ENCODE measurements at places on chromosomes 12 and 14.

DNA sequence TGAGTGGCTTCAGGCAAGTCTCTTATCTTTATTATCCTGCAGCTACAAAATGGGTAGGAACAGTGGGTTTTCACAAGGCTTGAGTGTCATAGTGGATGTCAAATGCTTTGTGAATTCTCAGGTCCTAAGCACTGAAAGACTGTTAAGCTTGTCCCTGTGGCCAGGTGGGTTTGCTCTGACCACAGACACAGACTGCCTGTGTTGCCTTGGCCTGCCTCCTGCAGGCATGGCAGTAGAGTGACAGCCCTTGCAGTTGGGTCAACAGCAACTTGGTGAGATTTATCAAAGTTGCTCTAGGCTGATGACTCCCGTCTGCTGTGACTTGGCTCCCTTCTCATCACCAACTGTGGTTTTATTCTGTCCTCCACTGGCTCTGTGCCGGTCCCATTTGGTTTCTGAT lies 520.0 kb upstream of the CCDC196 start:
- no peak for DNase-seq

- DNase-seq: no peak
These were observed 75.5 kb upstream of the GTF2A1 start for GRCh38 chr14:81295958-81296923.

- DNase-seq: no peak
These were observed 12.4 kb downstream of the DUSP16 start for GRCh38 chr12:12550277-12550676.

GRCh38 chr12:132196038-132196872 lies 52.0 kb downstream of the NOC4L start:
- no peak for DNase-seq

DNA sequence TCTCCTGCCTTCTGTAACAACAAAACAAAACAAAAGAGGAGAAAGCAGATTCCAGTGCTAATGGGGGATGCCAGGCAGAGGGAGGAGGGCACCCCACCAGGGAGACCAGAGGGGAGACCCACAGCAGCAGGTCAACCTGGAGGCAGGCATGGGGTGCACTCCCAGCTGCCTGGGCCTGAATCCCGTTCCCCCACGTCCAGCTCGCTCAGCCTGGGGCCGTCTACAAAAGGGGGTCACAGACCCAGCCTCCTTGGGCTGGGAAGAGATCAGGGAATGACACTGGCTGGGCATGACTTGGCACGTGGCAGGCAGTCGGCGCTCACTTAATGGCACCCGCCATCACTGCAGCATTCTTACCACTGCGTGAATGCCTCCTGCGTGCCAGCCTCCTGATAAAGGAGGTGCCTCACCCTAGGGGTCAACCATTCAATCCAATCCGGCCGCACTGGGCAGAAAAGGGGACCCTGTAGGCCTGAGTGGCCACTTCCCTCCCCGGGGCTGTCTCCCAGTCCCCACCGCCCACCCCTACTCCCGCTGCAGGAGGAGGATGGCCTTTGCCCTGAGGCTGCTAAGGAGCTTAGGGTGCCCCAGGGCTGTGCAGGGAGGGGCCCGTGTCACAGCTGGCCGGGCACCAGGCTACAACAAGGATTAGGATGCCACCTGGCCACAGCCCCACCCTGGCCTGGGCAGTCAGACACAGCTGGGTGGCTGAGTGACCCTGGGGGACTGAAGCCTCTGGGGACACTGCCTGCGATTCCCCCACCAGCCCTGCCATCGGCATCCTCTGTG lies 87.5 kb downstream of the NCOR2 start:
- DNase-seq: no peak

- no peak for DNase-seq
These were observed 805 bp upstream of the CRACR2A start for GRCh38 chr12:3753544-3754284.

- DNase-seq: peak; percentile 63
These were observed 456.7 kb upstream of the SEL1L start for GRCh38 chr14:81990312-81990761.

DNA sequence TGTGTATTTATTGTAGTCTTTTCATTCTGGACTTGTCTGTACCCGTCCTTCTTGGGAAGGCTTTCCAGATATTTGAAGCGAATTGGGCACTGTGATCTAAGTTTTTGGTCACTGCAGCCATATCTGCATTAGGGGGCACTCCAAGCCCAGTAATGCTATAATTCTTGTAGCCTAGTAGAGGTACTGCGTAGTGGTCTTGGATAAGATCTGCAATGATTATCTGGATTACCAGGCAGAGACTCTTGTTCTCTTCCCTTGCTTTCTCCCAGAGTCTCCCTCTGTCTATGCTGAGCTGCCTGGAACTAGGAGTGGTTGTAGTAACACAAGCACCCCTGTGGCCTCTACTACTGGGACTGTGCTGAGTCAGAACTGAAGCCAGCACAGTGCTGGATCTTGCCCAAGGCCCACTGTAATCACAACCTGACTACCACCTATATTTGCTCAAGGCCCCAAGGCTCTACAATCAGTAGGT lies 30.0 kb downstream of the SLC38A2 start:
- DNase-seq: no peak

DNA sequence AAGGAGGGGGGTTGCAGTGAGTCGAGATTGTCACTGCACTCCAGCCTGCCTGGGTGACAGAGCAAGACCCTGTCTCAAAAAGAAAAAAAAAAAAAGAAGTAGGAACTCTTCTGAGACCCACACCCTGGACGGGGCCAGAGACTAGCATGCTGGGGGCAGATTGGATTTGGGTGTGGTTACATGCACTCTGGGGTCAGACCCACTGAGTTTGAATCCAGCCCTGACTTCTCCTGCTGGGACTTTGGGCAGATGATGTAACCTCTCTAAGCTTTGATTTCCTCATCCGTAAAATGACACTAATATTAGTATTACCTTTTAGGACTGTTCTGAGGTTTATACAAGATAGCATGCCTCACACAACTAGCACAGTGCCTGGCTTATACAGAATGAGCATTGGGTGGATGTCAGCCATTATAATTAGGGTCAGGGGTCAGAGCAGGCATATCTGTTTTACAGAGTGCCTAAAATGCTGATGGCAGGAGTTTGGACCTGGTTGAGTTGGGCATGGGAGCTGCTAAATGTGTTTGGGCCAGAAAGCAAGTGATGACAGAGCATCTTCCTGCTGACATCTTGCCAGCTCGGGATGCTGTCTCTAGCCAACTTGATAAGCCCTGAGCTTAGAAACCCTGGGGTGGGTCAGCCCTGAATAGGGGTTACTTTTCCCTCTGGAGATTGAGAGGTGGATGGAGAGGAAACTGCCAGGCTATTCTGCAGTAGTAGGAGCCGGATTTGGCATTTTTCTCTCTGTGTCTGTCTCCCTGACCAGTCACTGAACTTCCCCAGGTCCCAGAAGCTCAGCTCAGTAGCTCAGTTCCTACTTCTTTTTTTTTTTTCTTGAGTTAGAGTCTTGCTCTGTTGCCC lies 15.5 kb downstream of the TPCN1 start:
- DNase-seq: no peak

- no peak for DNase-seq
These were observed 137.8 kb upstream of the FRMD6 start for GRCh38 chr14:51513933-51514332.

GRCh38 chr12:89671469-89671868 lies 37.2 kb downstream of the ATP2B1 start:
- DNase-seq: no peak

- no peak for DNase-seq
These were observed 36.7 kb downstream of the LRTM2 start for GRCh38 chr12:1857086-1857485.

DNA sequence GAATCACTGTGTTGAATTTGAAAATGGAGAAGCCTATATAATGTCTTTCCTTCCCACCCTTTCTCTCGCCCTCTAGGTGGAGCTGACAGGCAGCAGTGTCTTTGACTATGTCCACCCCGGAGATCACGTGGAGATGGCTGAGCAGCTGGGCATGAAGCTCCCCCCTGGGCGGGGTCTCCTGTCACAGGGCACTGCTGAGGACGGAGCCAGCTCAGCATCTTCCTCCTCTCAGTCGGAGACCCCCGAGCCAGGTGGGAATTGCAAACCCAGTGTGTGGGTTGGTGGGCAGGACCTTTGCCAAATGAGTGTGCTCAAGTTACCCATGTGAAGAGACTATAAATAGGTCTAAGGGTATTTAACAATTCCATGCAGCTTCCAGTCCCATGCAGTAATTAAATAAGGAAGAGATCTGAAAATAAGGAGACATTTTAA lies 274.7 kb downstream of the EGLN3 start:
- DNase-seq: peak; percentile 39

DNA sequence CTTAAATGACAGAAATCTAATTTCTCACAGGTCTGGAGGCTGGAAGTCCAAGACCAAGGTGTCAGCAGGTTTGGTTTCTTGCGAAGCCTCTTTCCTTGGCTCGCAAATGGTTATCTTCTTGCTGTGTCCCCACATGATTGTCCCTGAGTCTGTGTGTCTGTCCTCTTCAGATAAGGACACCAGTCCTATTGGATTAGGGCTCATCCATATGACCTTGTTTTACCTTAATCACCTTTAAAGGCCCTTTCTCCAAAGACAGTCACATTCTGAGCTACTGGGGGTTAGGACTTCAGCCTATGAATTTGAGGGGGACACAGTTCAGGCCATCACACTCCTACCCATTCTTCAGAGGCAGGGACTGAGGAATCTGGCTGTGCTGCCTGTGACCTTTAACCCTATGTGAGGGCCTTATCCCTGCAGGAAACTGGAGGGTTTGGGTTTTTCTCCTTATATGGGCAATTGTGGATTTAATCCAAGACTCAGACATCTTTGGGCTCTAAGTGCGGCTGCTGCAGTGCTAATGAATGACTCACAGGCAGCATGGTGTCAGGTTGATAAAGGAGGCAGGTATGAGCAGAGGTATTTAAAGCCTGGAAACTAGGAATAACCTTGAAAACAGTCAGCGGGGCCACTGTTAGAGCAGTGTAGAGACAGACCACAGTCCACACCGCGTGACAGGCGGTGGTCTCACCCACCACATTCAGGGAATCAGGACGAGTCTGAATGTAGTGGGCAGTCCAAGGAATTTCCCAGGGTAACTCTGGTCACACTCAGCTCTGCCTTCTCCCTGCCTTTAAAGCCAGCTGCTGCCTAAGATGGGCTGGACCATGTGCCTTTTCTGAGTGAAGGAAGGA lies 10.2 kb downstream of the TPCN1 start:
- DNase-seq: no peak

DNA sequence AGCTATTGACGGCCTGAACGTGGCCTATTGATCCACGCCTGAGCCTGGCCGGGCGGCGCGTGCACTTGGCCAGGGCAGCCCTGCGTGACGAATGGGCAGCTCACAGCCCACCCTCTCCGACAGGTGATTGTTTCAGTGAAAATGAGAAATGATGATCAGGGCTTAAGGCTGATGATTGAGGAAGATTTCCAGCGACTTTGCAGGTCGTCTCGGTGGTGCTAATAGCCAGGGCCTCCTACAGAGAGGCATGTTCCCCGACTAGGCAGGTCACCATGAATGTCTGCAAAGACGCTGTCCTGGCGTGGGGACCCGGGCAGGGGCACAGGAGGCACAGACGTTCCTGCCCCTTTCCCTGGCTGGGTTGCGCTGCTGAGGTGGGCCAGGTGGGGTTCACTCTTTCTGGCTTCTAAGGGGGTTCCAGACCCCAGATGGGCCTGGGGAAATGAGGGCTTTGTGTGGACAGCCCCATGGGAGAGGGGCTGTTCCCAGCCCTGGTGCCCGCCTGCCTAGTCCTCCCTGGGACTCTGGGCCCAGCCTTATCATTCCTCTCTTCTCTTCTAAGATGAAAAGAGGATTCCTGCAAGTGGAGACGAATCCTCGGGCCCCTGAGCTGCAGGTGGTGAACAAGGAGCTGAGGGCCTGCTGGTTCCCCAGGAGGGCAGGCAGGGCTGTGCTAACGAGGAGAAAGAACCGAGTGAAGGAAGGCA lies 157.4 kb downstream of the KIF26A start:
- no peak for DNase-seq

DNA sequence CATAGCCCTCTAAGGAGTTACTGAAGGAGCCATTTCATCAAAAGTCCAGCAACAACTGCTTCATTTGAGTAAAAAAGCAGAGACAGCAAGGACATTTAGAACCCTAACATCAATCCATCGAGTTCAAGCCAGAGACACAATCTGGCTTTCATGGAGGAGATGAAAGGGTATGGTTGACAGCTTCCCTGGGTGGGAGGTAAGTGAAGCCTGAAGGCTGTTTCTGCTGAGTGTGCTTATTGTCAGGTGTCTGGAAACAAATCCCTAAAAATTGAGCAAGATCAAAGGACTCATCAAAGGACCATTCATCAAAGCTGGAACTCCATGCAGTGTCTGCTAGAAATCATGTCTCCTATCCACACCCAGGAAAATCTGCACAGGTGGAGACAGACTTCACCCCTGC lies 104.4 kb upstream of the CCDC196 start:
- DNase-seq: no peak

- DNase-seq: no peak
These were observed 77.9 kb upstream of the BBS10 start for GRCh38 chr12:76426160-76426559.

DNA sequence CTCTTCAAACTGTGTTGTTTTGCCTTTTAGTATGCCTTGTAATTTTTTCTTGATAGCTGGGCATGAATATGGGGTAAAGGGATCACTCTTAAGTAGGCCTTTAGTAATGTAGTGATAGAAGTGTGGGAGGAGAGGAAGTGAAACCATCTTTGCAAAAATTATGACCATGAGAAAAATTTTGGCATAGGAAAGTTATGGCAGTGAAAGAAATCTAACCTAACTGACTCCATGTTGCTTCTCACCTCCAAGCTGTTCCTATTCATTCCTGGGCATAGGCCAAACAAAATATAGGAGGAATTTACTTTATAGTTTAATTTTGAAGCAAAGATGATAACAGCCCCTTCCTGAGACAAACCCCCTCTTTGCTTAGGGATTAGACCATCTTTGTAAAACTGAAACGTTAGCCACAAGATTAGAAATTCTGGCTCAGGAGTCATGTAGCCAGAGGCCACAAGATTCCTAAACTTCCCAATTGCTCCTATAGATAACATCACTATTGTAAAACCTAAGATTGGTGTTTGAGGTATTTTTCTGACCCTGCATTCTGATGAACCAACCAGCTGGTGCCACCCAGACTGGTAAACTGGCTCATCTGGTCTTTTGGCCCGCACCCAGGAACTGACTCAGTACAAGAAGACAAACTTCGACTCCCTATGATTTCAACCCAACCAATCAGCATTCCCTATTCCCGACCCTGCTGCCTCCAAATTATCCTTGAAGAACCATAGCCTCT lies 45.8 kb downstream of the CRADD start:
- no peak for DNase-seq

- DNase-seq: no peak
These were observed 3.4 kb downstream of the BMP4 start for GRCh38 chr14:53953002-53953827.

DNA sequence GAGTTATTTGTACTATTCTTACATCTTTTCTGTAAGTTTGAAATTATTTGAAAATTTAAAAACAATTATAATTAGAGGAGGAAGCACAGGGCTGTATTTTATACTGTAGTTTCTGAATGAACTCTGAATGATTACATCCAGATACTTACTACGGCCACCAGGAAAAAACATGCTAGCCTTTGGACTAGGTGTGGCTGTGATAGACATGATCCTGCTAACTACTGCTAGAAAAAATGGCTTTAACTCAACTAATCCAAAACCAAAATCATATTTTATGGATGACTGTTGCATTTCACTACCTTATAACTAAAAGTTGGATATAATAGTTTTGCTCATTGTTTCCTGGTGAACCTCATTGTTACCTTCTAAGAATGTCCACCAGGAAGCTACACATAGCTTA lies 15.1 kb upstream of the SLC25A3 start:
- DNase-seq: no peak

Data from iPS DF 6.9 (cell line).